WTC11 (cell line): ENCODE measurements at places on chromosomes 2 and 18. TPM values are rescaled to one million over a fixed set of nuclear protein-coding genes. Genes with fewer than 3 reads are reported as not detected.

DNA sequence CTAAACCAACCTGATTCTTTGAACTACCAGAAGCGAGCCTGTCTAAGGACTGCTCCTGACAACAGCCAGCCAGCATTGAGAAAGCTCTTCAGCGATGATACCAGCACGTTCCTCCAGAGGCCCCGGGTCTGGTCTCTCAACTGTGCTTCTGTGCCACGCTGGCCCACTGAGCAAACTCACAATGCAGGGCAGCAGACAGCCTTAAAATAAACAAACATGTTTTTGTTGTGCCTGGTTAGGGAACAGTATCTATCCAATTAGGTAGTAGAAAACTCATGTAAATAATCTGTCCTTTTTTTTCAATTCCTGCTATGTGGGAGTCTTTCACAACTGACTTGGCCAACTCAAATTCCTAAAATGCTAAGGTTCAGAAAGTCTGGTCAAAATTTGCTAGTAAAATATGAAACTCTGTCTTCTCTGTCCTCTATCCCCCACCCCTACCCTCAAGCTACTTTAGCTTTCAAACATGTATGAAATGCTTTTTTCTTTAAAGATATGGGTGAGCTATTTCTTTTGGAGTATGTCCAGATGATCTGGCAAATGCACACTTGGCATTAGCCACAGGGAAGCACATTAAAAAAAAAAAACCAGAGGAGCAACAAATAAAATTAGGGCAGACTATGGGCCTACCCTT, 21.4 kb upstream of the EML4 start:
- H3K4me1 ChIP-seq: peaks cover 6% of the 10 kb centered on the region
- H3K27ac ChIP-seq: no peak overlapping the region
- no peak for DNase-seq
- no peak overlapping the region for H3K4me3 ChIP-seq

ANKRD30B gene
- total RNA-seq: not detected in 3 replicates

DNA sequence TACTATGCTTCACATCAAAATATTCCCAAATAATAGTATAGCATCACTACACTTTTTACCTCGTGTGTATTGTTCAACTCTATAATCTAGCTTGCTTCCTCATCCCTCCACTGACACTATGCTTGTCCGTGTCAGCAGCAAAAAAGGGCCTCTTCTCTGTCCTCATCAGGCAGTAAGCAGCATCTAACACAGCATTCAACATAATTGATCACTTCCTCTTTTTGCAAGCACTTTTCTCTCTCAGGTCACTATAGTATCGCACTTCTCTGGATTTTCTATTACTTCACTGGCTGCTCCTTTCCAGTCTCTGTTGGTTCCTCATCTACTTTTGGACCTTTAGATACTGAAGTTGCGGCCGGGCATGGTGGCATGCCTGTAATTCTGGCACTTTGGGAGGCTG, 64.9 kb upstream of the ZSWIM2 start:
- H3K27ac ChIP-seq: no peak overlapping the region
- H3K36me3 ChIP-seq: no peaks in the 10 kb centered on the region
- DNase-seq: no peak

GRCh38 chr2:234335661-234336228, 161.1 kb downstream of the ARL4C start:
- H3K4me1 ChIP-seq: peaks cover 8% of the 10 kb centered on the region
- DNase-seq: no peak
- no peak overlapping the region for H3K4me3 ChIP-seq
- no peaks in the 10 kb centered on the region for H3K27me3 ChIP-seq
- no peaks in the 10 kb centered on the region for H3K36me3 ChIP-seq
- no peak overlapping the region for H3K27ac ChIP-seq

GRCh38 chr2:203918264-203918663, 18.3 kb upstream of the ICOS start:
- no peak for DNase-seq
- peaks cover 13% of the 10 kb centered on the region for H3K4me1 ChIP-seq
- no peaks in the 10 kb centered on the region; the same call in 1 of the 2 replicates for H3K27me3 ChIP-seq
- H3K27ac ChIP-seq: no peak overlapping the region

GRCh38 chr2:66082581-66082980, 352.3 kb upstream of the MEIS1 start:
- no peak for DNase-seq
- H3K4me1 ChIP-seq: peaks cover 21% of the 10 kb centered on the region
- no peak overlapping the region for H3K27ac ChIP-seq
- H3K4me3 ChIP-seq: no peak overlapping the region
- H3K36me3 ChIP-seq: peaks cover 2% of the 10 kb centered on the region; the same call in 1 of the 2 replicates

CHRND gene
- total RNA-seq: 0.07 to 0.11 TPM in 2 of 3 replicates, not detected in the other

- no peaks in the 10 kb centered on the region for H3K36me3 ChIP-seq
- peak overlapping the region; percentile 14 for H3K27ac ChIP-seq
- no peak overlapping the region for H3K4me3 ChIP-seq
- H3K4me1 ChIP-seq: peaks cover 33% of the 10 kb centered on the region
- H3K27me3 ChIP-seq: no peaks in the 10 kb centered on the region
Observed at GRCh38 chr2:200212862-200213425, 93.5 kb upstream of the SPATS2L start.

FAM237A gene
- total RNA-seq: not detected in 3 replicates

GRCh38 chr2:62046141-62046540, 140.7 kb downstream of the COMMD1 start:
- peaks cover 6% of the 10 kb centered on the region; the same call in 1 of the 2 replicates for H3K27me3 ChIP-seq
- H3K27ac ChIP-seq: no peak overlapping the region
- no peak for DNase-seq
- peaks cover 40% of the 10 kb centered on the region for H3K36me3 ChIP-seq
- peaks cover 30% of the 10 kb centered on the region for H3K4me1 ChIP-seq

MSGN1 gene
- not detected in 3 replicates for total RNA-seq

DNA sequence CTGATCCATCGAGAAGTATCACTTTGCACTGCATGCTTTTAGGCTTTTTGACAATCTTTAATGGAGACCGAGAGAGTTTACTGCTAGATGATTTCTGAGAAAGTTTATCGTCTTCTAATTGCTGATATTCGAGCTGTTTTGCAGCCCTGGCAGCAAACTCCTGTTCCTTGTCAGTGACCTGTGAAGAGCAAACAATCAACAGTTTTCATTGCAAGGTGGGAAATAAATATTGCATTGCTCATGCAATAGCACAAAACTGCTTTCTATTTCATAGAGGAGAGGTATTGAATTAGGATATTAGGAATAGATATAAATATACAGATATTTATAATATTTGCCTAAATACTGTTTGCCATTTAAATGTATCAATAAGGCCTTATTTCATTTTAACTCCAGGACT, 65.5 kb downstream of the EPB41L3 start:
- H3K27ac ChIP-seq: peak overlapping the region; percentile 19; the same call in 1 of the 2 replicates
- H3K27me3 ChIP-seq: no peaks in the 10 kb centered on the region
- peaks cover 46% of the 10 kb centered on the region for H3K4me1 ChIP-seq
- no peak overlapping the region for H3K4me3 ChIP-seq
- H3K36me3 ChIP-seq: peaks cover 4% of the 10 kb centered on the region; the same call in 1 of the 2 replicates
- no peak for DNase-seq

DNA sequence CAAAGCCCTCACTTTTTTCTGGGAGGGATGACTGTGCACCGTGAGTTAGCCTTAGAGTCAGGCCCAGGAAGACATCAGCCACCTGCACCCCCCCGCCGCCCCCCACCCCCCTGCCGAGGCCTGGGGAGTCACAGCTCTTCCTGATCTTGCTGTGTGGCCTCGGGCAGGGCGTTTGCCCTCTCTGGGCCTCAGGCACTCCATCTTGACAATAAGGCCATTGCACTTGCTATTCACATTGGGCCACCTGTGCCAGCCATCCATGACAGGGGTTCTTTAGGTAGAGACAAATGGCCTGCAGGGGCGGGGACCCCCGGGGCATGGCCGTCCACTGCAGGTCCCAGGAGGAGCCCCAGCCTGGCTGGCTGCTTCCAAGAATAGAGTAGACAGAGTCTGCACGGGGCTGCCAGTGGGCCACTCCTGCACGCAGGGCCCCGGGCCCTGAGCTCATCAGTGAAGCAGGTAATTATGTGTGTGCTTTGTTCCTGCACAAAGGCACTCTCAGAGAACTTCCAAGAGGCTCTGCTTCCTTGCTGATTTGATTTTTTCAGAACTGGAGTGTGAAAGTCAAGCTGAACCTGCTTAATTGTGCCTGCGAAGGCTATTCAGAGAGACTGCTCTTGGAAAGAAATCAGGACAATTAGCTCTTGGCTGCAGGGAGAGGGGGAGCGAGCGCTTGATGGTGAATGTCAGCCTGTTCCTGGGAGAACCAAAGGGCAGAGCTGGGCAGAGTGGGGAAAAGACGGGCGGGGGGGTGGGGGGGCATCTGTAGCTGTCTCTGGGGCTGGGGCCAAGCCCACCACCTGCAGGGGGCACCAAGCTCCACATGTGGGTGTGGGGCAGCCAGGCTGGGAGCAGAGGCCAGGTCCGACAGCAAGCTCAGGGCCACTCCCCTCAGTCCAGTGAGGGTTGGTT, 40.3 kb downstream of the RRM2 start:
- DNase-seq: peak; percentile 56
- H3K4me1 ChIP-seq: 0 out of 2 replicates have a peak, but pooled peaks cover 3% of the 10 kb centered on the region
- H3K4me3 ChIP-seq: no peak overlapping the region
- H3K36me3 ChIP-seq: no peaks in the 10 kb centered on the region
- no peaks in the 10 kb centered on the region for H3K27me3 ChIP-seq

- peaks cover 30% of the 10 kb centered on the region for H3K4me1 ChIP-seq
- H3K27ac ChIP-seq: no peak overlapping the region
- H3K36me3 ChIP-seq: peaks cover 7% of the 10 kb centered on the region; the same call in 1 of the 2 replicates
- no peaks in the 10 kb centered on the region; the same call in 1 of the 2 replicates for H3K27me3 ChIP-seq
- no peak for DNase-seq
Observed at GRCh38 chr2:148298196-148298595, 277.3 kb downstream of the MBD5 start.

DNA sequence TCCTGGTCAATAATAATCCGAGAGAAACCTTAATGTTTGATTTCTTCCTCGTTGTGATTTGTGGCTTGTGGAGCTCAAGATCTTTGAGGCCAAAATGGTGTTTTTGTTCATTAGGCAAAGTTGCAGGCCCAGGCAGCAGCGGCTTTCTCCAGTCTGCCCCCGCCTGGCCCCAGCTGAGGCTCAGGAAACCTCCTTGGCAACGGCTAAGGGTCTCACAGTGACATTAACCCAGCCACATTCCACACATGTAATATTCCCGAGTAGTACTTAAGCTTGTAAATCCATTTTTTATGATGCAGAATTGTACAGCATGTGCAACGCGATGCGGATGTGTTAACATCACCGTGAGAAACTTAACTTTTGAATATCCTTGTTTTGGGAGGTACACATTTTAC, 200.1 kb downstream of the BCL11A start:
- H3K27me3 ChIP-seq: no peaks in the 10 kb centered on the region; the same call in none of the 2 replicates
- peak; percentile 24 for DNase-seq
- H3K4me1 ChIP-seq: peaks cover 19% of the 10 kb centered on the region
- no peak overlapping the region for H3K27ac ChIP-seq
- no peak overlapping the region for H3K4me3 ChIP-seq

GRCh38 chr2:227479865-227480475, 8.0 kb downstream of the AGFG1 start:
- H3K27ac ChIP-seq: no peak overlapping the region
- DNase-seq: no peak
- H3K4me1 ChIP-seq: peaks cover 27% of the 10 kb centered on the region
- H3K4me3 ChIP-seq: no peak overlapping the region
- H3K36me3 ChIP-seq: peaks cover 2% of the 10 kb centered on the region

REG3A gene
- total RNA-seq: 0.37 TPM in 1 of 3 replicates, not detected in the others

GRCh38 chr18:68784071-68784470, 13.8 kb upstream of the CCDC102B start:
- no peak for DNase-seq
- H3K27me3 ChIP-seq: peaks cover 2% of the 10 kb centered on the region; the same call in 1 of the 2 replicates
- no peaks in the 10 kb centered on the region; the same call in 1 of the 2 replicates for H3K36me3 ChIP-seq
- peaks cover 1% of the 10 kb centered on the region for H3K4me1 ChIP-seq

- H3K27me3 ChIP-seq: no peaks in the 10 kb centered on the region
- DNase-seq: no peak
- peaks cover 6% of the 10 kb centered on the region; the same call in 1 of the 2 replicates for H3K4me1 ChIP-seq
- no peaks in the 10 kb centered on the region for H3K36me3 ChIP-seq
Observed at GRCh38 chr18:21672521-21673267, 31.9 kb downstream of the ABHD3 start.

DNA sequence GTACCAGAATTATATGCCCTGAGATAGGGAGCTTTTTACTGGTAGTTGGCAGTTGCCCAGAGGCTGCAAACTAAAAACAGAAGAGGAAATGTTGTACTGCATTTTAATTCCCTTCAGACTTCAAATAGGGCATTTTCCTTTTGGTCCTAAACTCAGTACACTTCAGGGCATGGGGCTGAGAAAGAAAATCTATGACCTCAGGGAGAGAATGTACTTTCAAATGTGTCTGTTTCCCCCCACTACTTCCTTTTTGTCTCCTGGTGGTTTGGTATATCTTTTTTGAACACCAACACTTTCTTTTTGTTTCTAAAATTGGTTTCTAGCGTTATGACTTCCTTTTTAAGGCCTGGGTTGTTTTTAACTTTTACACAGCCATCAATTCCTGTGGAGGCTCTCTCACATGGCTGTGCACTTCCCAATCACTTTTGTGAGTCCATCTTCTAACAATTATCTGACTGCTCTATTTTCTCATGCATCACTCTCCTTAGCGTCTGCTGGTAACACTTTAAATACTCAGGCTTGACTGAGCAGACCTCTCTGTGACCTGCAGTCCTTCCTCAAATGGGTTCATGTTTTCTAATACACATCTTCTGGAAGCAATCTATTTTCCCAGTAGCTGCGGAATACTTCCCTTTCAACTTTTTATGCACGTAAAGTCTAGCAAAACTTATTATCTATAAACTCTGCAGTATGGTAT, 596.0 kb downstream of the LRP1B start:
- H3K27ac ChIP-seq: no peak overlapping the region
- H3K4me3 ChIP-seq: no peak overlapping the region
- no peak for DNase-seq
- no peaks in the 10 kb centered on the region for H3K36me3 ChIP-seq

DNA sequence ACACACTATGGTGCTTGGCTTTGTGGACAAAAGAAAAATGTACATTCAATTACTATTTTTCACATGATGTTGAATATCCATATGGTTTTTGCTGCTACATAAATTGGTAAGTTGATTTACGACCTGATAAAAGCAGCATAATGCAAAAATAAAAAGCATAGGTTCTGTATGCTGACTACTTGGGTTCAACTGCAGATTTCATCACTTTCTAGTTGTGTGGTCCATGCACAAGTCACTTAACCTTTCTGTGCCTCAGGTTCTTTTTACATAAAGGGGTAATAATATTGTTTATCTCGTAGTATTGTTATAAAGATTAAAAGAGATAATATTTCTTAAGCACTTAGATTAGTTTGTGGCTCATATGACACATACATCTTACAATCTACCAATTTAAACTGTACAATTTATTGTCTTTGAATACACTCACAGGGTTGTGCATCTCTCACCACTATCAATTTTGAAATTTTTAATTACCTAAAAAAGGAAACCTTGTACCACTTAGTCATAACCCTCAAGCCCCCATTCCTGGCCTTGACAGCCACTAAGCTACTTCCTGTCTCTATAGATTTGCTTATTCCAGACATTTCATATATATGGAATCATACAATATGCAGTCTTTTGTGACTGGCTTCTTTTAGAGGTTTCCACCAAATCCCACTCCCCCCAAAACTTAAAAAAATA, 1443.9 kb downstream of the SUCLG1 start:
- H3K27ac ChIP-seq: no peak overlapping the region
- H3K36me3 ChIP-seq: peaks cover 3% of the 10 kb centered on the region; the same call in 1 of the 2 replicates
- no peak for DNase-seq
